NCI-H2107 (cell line): ENCODE measurements at places on chromosomes 7 and 10.

DNA sequence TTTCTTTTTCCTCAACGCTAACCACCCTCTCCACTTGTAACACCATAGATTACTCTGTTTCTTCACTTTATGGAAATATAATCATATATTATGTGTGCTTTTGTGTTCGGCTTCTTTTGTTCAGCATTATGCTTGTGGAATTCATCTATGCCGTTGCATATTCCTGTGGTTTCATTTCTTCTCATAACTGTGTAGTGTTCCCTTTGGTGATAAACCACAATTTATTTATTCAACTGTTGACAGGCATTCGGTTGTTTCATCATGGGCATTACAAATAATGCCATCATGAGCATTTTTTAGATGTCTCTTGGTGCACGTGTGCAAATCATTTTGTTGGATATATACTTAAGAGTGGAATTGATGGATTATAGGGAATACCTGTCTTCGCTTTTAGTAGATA, 12.1 kb downstream of the AVL9 start:
- no peak for DNase-seq

GRCh38 chr10:78450807-78451485, 417.3 kb downstream of the RPS24 start:
- no peak for DNase-seq

GRCh38 chr10:80465451-80465835, 11.3 kb downstream of the TSPAN14 start:
- DNase-seq, result no peak

- DNase-seq, result no peak
These were observed 76.4 kb downstream of the MMRN2 start for GRCh38 chr10:86880971-86881370.

DNA sequence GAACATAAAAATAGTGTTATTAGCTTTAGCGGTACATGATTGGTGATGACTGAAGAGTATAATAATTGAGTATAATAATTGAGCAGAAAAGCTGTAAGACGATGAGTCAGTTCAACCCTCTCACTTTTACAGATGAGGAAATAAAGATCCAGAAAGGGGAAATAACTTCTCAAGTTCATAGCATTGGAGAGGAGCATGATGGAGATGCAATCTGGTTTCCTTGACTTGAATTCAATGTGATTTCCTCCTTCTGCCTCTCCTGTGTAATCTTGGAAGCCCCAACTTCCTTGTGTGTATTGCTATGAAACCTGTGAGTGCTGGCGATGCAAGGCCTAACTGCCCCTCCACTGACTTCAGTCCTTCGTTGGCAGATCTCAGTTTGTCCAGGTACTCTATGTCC, 265.1 kb downstream of the LRMDA start:
- DNase-seq, result no peak

GRCh38 chr7:100895956-100896731, 456 bp upstream of the ACHE start:
- no peak for DNase-seq

- no peak for DNase-seq
These were observed 62.2 kb downstream of the AKR1E2 start for GRCh38 chr10:4888236-4888635.

- no peak for DNase-seq
These were observed 51.2 kb upstream of the CARD11 start for GRCh38 chr7:3094701-3095445.

GRCh38 chr10:56469482-56469881, 108.4 kb upstream of the ZWINT start:
- no peak for DNase-seq

- no peak for DNase-seq
These were observed 297.0 kb upstream of the PITRM1 start for GRCh38 chr10:3469639-3470020.

DNA sequence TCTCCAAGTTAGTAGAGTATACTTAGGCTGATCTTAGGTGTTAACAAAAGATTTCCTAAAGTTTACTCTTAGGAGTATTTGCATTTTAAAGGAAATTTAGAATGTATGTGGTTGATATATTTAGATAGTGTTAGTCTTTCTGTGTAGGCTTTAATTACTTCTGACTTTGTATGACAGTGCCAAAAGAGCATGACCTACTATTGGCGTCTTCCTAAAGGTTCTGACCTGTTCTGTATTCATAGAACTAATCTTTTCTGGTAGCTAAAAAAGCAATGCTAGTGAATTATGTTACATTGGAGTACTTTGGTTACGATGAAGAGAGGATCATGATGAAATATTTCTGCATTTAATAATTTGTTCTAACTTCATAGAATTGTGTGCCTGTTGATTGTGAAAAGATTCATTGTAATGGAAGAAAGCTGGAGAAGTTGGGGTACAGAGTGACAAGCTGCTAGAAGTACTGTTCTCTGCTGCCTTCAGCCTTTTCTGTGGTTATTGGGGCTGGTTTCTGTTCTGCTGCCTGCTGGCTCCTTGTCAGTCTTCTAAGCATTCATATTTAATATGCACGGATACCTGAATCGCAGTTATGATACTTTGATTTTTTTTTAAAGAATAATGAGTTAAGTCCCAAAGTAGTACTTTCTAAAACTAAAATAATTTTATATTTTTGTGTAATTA, 13.2 kb downstream of the WAC start:
- no peak for DNase-seq

GRCh38 chr7:20203316-20203715, 13.9 kb downstream of the MACC1 start:
- DNase-seq, result no peak

DNA sequence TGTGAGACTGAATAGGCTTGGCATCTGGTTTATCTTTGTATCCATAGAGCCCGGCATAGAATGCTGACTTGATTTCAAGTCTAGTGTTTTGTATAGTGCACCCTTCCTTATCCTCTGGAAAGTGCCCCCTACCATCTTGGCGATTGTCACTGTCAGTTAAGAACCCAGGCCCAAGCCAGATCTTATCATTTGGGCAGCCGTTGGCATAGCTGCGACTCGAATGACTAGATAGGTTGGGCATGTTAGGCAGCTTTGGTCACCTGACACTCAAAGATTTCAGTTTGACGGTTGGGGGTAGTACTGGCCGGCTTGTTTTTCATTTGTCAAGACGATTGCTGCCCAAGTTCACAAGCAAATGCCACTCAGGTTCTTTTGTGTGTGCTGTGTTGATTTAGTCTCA, 6.6 kb downstream of the NIPSNAP2 start:
- DNase-seq, result peak; percentile 35

- DNase-seq, result no peak
These were observed 9.5 kb downstream of the GLI3 start for GRCh38 chr7:42227541-42227935.

- no peak for DNase-seq
These were observed 84.1 kb downstream of the DOCK4 start for GRCh38 chr7:112122144-112122543.

DNA sequence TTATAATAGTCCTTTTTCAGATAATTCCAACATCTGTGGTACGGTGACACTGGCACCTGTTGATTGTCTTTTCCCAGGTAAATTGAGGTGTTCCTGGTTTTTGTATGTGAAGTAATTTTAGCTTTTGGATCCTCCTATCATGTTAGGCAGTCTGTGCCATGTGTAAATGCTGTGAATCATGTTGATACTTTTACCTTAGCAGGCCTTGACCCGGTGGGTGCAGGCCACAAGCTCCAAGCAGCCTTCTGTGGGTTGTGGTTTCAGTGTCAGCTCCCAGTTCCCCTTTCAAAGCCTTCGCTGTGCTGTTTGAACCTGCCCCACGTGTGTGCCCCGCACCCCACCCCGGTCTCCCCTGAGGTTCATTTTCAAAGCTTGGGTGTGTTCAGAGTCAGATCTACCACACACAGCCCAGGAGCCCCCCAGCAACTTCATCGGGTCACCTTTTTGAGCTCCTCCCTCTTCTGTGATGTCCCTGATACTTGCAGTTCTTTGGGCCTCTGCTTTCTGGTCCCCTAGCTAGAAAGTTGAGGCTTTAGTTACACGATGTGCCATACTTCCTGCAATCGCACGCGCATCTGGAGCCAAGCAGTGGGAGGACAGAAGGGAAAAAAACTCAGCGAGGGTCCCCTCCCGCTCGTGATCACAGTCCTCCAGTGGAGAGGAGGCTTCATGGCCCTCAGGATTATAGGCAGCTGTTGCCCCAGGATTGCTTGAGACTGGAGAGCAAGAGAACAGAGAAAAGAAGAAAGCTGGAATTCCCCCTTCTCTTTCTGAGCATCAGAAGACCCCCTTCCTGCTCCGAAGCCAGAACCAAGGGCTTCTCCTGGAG, 8.7 kb upstream of the BHLHA15 start:
- no peak for DNase-seq

DNA sequence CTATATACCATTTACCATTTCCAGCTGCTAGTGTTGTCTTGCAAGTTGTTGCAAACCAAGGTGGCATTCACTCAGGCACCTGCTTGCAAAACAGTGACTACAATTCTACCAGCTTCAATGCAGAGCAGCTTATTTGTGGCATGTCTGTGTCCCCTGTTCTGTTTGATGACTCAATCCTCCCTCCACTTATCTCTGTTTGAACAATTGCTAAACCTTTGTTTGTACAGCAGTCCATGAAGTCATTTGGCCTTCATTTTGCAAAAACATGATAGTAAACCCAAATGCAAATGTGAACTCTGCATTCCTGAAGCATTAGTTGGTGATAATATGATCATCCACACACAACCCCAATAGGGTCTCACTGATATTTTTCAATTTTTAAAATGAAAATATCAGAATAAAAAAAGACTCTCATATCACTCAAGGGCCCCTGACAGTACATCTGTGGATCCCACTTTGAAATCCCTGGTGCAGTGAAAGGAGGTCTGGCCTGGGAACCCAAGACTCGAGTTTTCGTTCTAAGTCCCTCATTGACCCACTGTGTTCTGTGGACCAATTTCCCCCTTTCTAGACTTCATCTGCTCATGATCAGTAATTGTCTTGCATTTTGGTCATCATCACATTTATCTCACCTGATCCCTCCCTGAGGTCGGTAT, 425.4 kb downstream of the RPS24 start:
- no peak for DNase-seq

DNA sequence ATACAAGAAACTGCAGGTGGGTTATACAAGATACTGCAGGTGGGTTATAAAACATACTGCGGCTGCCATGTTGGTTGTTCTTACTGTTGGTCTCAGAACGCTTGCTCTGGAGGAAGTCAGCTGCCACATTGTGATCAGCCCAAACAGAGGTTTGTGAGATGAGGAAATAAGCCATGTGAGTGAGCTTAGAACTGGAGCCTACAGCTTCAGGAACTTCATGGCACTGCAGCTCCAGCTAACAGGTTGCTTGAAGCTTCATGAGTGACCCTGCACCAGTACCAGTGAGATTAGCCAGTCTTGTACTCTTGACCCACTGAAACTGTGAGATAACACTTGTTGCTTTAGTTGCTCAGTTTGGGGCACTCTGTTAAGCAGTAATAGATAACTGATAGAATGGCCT, 74.5 kb upstream of the PRKCQ start:
- DNase-seq, result no peak

GRCh38 chr7:630111-630511, 96.4 kb upstream of the DNAAF5 start:
- no peak for DNase-seq

DNA sequence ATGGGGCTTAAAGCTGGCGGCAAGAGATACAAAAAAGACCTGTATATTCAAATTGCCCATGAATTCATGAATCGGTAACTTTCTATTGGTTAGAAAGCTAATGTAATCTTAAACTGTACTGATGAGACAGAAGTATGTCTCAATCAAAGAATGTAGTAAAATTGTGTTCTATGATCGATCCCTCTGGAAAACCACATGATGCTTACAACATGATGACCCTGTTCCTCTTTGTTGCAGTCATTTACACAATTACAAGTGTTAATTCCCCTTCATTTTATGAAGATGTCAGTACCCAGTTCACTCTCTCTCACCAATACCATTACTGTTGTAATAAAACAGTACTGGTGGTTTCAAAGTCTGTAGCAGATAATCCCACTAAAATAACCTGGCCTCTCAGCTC, 10.1 kb downstream of the KIF5B start:
- DNase-seq, result no peak

- DNase-seq, result no peak
These were observed 91.6 kb downstream of the MYOF start for GRCh38 chr10:93390306-93391090.

DNA sequence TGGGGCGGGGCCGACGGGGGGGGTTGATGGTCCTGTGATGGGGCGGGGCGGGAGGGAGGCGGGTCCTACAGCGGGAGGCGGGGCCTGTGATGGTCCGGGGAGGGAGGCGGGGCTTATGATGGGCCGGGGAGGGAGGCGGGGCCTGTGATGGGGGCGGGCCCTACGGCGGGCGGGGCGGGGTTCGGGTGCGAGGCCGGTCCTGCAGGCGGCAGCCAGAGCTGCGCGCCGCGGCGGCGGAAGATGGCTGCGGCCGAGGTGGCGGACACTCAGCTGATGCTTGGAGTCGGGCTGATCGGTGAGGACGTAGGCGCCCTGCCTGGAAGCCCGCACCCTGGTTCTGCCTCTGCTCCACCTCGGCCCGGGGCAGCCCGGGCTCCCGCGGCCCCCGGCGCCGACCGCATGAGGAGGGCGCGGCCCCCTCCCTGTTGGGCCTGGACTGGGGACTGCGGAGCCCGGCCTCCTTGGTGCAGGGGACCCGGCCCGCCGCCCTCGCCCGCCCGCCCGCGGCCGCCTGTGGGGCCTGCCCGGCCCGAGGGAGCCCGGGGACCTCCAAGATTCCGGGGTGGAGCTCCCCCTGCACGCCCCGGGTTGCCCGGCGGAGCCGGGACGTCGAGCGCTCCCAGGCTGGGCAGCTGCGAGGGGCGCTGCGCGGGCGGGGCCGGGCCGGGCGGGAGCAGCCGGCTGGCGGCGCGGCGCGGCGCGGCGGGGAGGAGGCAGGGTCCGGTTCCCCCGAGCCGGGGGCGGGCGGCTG, at the start of gene DENND10:
Gene DENND10 (plus strand): TSS at position 211 of the 751 bp plus-strand sequence. CDS start 30 bp downstream, at position 241.
- peak; percentile 7 for DNase-seq

GRCh38 chr7:148932-149790, 43.2 kb upstream of the FAM20C start:
- peak; percentile 97 for DNase-seq

DNA sequence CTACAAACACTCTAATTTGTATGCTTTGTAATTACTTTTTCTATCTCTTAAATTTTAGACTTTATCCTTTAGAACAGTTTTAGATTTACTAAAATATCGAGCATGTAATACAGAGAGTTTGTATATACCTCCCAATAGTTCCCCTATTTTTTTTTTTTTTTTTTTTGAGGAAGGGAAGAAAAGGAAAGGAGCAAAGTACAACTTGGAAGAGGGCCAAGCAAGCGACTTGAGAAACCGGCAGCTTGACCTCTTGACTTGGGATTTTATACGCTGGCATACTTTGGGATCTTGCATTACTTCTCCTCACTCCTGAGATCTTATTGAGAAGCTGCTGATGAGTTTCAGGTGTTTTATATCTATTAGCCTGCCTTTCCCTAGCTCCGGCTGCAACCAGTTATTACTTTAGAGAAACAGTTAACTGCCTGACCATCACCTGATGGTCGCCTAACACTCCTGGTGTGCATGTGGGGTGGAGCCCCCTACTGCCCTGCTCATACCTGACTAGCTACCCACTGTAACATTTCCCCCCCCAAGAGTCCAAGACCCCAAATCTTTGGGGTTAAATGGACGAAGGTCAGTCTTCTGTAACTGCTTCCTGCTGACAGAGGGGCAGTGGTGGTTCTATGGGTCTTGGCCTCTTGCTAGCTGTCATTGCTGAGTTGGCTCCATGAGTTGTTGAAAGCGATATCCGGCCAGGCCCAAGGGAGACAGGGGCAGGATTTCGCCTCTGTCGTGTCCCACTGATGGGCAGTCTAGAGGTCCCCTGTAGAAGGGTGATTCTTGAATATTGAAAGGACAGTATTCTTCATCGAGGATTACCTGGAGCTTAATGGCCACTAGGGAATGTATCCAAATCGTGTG, 28.5 kb downstream of the MKLN1 start:
- no peak for DNase-seq
